ENCODE measurements at places on chromosomes 7 and 10.
A peak's percentile ranks its signal among the peaks of the same experiment; 100 is the strongest.

- no peak for DNase-seq
These were observed 37.1 kb downstream of the SKIDA1 start for GRCh38 chr10:21488246-21488956.

- no peak for DNase-seq
These were observed 580 bp downstream of the EEPD1 start for GRCh38 chr7:36153571-36154097.

- no peak for DNase-seq
These were observed 29.0 kb downstream of the DIP2C start for GRCh38 chr10:660413-660969.

DNA sequence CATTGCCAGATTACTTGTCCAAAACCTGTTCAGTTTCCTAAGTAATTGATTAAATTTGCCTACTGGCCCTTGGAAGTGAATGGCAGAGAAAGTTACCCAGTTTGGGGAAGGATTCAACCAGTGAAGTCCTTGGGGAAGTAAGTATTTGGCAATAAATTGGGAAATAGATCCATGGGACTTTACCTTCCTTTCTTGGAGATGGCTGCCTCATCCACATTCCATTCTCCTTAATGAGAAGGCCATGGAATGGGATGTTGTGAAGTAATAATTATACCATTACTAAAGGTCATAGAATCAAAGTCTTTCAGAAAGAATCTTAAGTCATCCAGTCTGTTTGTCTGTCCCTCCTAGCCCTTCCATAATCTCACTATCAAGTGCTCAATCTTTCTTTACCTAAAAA, 4.5 kb upstream of the COPG2 start:
- DNase-seq = no peak

- DNase-seq = no peak
These were observed 45.5 kb downstream of the SLIT1 start for GRCh38 chr10:97140049-97140846.

DNA sequence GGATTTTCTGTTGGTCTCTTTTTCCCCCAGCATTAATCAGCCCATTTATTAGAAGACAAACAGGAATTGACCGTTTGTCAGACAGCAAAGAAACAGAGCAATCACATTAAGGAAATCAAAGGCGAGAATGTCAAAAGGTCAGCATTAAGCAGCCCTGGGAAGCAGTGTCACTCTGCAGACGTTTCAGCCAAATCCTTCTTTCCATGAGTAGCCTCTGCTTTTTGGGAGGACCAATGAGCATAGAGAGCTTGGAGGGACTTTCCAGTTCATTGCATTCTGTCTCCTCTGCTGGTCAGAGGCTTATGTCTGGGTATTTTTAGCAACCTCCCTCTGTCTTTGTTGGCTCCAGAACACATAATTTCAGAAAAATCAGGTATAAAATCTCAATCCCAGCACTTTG, 481.4 kb downstream of the GALNT17 start:
- no peak for DNase-seq

DNA sequence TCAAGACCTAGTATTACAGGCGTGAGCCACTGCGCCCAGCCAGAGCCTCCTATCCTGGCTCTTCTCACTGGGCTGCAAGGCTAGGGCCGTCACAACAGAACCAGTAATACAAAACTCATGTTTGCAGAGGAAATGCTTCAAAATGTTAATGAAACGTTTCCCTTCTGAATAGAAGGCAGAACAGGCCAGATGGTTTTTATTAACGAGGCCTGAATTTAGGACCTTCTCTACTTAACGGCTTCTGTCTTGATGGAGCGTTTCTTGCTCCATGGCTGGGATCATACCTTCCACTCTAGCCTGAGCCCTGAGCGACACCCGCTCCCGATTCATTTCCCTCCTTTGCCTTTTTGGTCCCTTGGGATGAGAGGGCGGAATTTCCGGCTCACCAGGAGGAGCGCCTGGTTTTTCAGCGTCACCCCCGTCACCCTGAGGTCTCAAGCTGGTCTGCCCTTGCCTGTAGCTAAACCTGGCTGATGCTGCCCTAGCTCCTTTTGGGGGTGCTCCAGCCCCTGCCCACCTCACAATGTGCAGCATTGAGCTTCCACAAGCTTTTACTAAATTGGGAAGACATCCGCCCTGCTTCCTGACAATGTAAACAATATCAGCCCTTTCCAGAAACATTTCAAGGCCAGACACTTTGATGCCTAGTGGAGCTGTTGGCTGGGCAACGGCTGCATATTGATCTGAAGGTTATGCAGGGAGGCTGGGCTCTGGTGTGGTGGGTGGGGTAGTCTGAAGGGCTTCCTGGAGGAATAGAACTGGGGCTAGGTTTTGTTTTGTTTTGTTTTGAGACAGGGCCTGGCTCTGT, 5.2 kb downstream of the CLIP2 start:
- DNase-seq = no peak

GRCh38 chr7:31044529-31044928, 7.6 kb upstream of the ADCYAP1R1 start:
- DNase-seq = no peak

- no peak for DNase-seq
These were observed 735.6 kb downstream of the XPNPEP1 start for GRCh38 chr10:109187677-109188076.

GRCh38 chr10:3162533-3162932, 10.0 kb downstream of the PITRM1 start:
- DNase-seq = no peak

- DNase-seq = no peak
These were observed 46.1 kb upstream of the ZMIZ1 start for GRCh38 chr10:79022565-79023230.

DNA sequence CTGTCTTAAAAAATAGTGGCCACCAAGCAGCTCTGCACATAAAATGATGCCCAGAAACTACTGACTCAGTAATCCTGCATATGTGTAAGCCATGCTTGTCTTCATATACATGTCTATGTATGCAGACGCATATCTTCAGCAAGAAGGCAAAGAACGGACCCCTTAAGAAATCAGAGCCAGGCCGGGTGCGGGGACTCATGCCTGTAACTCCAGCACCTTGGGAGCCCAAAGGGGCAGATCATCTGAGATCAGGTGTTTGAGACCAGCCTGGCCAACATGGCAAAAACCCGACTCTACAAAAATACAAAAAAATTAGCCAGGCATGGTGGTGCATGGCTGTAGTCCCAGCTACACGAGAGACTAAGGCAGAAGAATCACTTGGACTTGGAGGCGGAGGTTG, 295.0 kb downstream of the TCERG1L start:
- DNase-seq = no peak

DNA sequence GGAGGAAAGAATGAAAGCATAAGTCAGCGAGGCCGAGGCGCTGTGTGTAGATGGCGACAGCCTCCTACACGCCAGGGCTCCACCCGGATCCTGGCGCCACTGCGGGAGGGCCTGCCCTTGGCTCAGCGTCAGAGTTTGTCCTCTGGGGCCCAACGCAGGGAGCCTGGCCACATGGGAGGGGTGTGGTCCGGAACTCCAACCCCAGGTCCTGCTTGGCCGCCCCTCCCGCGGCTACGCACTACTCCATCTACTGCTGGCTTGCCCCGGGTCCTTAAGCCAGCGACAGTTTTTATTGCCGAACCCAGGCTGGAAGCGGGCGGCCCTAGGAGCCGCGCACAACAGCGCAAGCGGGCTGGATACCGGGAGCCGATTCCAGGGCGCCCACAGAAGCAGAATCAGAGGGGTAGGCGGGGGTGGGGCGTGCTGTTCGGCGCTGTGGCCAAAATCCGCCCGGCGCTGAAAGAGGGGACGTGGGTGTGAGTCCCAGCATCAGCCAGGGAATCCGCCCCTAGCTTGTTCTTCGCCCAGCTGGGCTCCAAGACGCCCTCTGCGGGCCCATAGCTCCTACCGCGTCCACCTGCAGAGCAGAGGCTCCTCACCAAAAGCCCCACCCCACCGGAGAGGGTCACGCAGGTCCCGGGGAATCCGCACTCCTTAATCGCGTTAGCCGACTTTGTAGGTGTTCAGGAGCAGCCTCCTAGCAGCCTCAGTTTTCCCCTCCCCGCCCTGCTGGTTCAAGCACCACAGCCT, 4.5 kb downstream of the KAZALD1 start:
- DNase-seq = peak; percentile 40

- no peak for DNase-seq
These were observed 66.2 kb upstream of the SRPK2 start for GRCh38 chr7:105454921-105455320.

- no peak for DNase-seq
These were observed 67.2 kb upstream of the POT1 start for GRCh38 chr7:124996778-124997177.

- no peak for DNase-seq
These were observed 699.5 kb downstream of the LRMDA start for GRCh38 chr10:76130892-76131291.

DNA sequence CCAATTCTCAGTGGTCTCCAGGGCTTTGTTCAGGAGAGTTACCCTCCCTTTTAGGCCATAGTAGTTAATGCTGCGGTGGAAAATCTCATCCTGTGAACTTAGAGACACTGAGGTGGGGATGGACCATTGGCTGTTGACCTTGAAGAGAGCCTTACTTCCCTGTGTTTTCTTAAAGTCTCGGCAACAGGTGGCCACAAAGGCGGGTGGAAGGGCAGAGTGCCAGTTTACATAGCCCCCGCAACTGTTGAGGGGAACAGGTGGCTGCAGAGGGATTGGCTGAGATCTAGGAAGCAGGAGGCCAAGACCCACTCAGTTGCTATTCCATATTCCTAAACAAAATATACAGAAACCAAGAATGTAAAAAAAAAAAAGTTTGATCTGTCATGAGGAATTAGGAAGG, 160.6 kb downstream of the ST7 start:
- DNase-seq = no peak

GRCh38 chr7:105935250-105935649, 27.8 kb upstream of the CDHR3 start:
- DNase-seq = no peak

- DNase-seq = no peak
These were observed 21.1 kb downstream of the MKRN1 start for GRCh38 chr7:140458201-140458600.

DNA sequence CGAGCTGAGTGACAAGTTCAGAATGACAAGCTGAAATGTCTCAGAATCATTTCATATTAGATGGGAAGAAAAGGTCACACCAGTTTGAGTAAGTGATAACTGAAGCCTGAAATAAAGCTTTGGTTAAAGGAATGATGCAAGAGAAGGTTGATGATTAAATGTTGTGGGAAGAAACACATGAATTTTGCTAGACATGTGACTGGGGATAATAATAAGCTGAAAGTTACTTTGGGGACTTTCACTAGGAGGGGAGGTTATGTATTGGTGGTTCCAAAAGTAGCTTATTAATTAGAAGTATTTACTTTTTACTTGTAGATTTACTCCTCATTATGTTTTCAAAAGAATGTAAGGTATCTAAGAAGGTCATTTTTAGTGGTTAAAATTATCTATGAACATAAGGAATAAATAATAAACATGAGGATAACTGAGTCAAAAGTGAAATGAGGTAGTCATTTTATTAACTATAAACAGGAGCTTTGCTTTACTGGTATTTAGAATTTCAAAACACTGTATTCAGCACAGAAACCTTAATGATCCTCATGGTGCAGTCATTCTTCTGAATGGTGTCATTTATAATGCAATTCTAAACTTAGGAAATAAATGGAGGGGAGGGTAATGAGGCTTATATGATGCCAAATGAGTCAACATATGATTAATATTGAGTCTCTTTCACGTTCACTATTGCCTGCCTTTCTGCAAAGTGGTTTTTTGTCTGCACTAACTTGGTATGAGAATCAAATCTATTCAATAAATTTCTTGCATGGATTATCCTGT, 63.7 kb downstream of the PRKG1 start:
- no peak for DNase-seq
